ENCODE measurements at places on chromosomes 3 and 15. TPM values are rescaled to one million over a fixed set of nuclear protein-coding genes. Genes with fewer than 3 reads are reported as not detected.

C3orf22 gene
- not detected for polyA plus RNA-seq

- no peak for DNase-seq
Measured at GRCh38 chr3:4460334-4460733, 6.7 kb downstream of the SUMF1 start.

STRIT1 gene
- not detected for polyA plus RNA-seq

RPL4 gene
- polyA plus RNA-seq = 758 TPM

- no peak for DNase-seq
Measured at GRCh38 chr15:68552344-68552743, 26.4 kb upstream of the CORO2B start.

DNA sequence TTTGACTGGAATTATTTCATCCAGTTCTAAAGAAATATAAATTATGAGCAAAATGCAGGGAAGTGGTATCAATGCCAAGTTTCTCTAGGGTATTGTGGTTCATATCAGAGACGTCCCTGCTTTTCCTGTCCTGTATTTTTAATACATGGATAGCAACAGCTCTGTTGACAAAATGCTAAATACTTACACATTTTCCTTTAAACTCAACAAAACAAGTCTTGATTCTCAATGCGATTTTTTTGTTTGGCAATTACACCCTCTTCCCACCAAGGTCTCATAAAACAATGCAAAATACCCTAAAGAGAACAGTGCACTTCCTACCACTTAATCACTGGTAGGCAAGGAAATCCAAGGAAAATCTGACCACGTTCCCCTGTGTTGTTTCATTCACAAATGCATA lies 120.0 kb downstream of the DUT start:
- no peak for DNase-seq

DNA sequence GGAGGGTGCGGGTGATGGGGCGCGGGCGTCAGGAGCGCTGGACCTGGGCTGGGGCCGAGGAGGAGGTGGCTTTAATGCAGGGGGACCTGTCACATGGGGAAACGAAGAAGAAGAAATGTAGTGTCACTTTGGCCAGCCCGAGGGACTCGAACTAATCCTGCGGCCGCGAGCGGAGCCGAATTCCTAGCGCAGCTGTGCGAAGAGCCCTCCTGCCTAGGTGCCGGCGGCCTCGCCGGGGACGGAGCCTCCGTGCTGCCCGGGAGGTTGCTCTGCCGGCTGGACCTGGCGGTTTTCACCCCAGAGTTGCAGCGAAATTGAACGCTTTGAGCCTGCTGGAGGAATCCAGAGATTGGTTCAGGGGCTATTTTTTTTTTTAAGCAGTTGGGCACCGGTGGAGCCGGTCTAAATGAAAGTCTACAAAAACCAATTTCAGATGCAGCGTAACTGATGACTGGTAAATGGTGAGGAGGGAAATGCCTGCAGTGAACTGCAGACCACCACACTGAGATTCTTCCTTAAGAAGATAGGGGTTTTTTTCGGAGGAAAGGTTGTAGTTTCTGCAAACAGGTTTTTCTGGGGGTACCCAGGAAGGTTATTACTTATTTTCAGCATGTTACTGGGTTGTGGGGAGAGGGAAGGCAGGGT lies 662 bp downstream of the TMEM108 start:
- DNase-seq = peak; percentile 41

EOMES gene
- polyA plus RNA-seq = 0.39 TPM

GRCh38 chr15:35000511-35000910 lies 12.4 kb upstream of the ZNF770 start:
- no peak for DNase-seq

DNA sequence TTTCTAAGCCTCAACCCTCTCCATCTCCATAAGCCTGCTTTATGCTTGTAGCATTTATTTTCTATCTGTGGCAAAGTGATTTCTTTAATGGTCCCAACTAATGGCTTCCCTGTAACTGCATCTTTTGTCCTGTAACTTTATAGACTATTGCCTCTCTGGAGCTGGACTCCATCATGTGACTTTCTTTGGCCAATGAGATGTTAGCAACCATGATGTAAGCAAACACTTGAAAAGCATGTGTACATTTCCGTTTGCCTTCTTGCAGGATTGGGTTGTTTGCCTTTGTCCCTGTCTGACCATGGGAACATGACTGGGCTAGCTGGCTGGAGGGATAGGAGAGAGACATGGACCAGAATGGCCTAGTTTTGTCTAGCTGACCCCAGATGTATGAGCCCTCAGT lies 106.0 kb upstream of the LRIG1 start:
- no peak for DNase-seq

CGNL1 gene
- 11.4 TPM for polyA plus RNA-seq

NR2E3 gene
- polyA plus RNA-seq = 0.36 TPM

DNA sequence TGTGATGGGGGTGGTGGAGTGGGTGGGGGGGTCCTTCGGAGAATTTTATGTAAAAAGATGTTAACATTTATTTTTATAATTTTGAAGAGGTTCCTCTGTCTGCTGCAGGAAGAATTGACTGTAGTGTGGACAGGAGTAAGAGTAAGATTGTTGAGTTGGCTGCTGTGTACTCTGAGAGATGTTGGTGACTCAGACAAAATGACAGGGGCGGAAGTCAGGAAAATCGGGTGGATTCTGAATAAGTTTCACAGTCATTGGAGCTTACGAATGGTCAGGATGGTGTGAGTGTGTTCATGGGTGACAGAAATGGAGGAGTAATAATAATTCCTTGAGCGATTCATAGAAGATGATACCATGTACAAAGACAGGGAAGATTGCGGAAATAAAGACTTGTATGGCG lies 420.0 kb downstream of the ROBO2 start:
- DNase-seq = no peak

- DNase-seq = peak; percentile 22
Measured at GRCh38 chr3:27467545-27467944, 16.6 kb downstream of the SLC4A7 start.

TMC3 gene
- polyA plus RNA-seq = 0.19 TPM

TUBGCP4 gene
- 9.5 TPM for polyA plus RNA-seq

- no peak for DNase-seq
Measured at GRCh38 chr3:127829537-127829936, 7.2 kb upstream of the MGLL start.

DNA sequence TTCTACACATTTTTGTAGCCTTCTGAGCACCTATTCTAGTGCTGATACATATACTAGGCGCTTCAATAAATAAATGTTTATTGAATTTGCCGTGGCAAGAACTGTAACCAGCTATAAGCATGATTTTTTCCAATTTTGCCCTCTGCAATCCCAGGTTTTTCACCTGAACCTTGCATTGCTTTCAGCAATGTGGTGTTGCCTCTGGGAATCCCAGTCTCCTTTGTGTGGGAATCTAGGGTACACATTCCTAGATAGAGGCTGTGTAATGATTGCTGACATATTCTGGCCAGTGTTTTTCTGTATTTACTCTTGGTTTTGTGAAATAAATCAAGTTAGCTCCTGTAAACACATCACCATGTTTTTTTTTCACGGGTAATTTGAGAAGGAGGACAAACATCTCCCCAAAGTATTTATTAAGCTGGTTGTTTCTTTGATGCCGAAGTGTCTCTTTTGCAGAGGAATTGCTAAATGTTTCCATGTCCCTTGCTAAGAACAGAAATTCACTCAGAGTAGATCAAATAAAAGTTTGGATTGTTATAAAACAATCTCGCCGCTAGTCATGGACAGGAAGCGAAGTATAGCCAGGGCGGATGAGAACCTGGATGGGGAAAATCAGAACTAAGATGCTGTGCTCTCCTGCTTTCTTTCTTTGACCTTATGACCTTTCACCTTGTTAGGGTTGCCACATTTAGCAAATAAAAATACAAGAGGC lies 1.2 kb downstream of the CFAP91 start:
- DNase-seq = no peak

SLC9C1 gene
- 0.30 TPM for polyA plus RNA-seq

- DNase-seq = no peak
Measured at GRCh38 chr3:33174095-33174494, 44.5 kb downstream of the SUSD5 start.

DNA sequence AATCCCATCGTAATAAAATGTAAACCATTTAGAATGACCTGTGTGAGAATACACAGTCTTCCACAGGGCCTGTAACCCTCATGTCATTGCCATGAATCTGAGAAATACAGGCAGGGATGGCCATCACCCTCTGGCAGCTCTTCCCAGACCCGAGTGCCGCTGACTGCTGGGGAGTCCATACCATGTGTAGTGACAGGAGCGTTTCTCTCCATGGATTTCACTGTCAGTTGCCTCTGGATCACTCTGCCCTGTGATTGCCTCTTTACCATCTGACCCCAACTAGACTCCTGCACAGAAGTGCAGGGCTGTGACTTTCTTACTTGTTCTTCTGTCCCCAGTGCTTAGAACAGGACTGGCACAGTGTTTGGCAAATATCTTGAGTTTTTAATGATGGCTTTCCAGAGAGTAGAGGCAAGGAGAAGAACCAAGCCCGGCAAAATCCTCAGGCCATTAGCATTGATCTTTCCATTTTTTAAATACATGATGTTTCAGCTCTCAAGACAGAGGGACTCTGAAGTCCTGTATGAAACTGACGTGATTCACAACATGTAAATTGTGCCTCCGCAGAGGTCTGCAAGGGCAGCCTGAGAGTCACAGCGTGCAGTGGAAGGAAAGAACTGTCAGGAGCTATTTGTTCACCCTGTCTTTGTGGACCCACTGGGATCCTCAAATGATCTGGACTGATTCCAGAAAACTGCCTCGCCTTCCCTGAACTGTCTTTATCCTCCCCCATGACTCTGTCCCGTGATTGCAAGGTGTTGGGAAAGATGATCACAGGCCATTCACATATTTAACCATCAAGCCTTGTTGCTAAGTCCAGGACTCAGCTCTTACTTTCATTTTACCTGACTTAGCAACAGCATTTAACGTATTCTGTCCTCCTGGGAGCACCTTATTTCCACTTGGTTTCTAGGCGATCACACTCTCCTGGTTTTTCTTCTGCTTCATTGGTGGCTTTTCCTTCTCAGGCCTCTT lies 354.9 kb downstream of the EPHB1 start:
- DNase-seq = no peak

SERPINI2 gene
- polyA plus RNA-seq = not detected

ZNF35 gene
- 4.2 TPM for polyA plus RNA-seq

DNA sequence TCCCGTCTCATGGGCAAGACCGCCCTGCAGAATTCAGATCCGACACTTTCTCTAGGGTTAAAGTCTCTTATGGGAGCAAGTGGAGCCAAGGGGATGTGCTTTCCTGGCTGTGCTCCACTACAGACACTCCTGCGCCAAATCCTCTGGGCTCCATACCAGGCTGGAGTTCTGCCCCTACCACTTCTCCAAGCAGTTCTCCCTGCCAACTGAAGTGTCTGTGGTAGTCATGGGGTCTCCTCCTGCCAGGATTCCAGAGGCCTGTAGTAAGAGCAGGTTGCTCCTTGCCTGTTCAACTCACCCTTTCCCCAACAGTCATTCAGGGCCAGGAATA lies 403.2 kb downstream of the GRM7 start:
- no peak for DNase-seq

- no peak for DNase-seq
Measured at GRCh38 chr3:56845505-56845904, 43.8 kb upstream of the ARHGEF3 start.

DNA sequence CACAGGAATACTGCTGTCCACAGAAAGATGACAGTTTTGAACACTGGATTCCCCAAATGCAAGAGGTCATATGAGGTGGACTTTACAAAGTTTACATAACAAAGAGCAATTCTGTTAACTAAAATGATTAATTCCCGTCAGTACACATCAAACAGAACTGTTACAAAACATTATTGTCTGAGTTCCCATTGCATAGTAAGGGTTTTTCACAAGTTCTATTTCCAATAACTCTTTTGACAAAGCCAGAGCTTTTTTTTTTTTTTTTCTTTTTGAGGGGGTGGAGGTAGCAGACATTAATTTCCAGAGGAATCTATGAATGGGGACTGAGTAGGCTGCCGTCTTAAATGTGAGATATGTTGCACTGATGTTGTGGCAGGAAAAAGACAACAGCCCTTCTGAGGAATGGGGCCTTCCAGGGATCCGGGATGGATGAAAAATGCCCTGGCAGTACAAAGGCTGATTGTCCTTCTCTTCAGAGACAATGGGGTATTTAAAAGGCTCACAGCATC lies 178.1 kb upstream of the KBTBD8 start:
- no peak for DNase-seq

GRCh38 chr3:194098081-194098842 lies 37.7 kb upstream of the HES1 start:
- DNase-seq = no peak

ARRDC4 gene
- polyA plus RNA-seq = 13.3 TPM

DNA sequence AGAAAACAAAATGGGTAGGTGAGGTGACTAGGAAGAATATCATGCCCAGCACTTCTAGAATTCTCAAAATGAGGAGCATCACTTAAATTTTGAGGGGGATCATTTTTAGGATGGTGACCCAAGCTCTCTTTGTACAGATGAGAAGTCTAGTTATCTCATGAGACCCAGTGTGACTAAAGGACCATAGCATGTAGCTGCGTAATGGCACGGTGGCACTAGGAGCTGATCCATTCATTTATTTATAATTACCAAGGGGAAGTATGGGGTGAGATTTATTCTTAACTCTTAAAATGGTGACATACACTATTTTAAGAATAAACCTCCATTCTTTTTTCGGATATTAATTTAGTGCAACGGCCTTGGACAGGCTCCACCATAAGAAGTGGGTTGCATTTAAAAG lies 8.3 kb downstream of the IQGAP1 start:
- DNase-seq = no peak

NEDD4 gene
- 26.5 TPM for polyA plus RNA-seq

- DNase-seq = no peak
Measured at GRCh38 chr15:25900431-25900830, 37.3 kb upstream of the ATP10A start.

DNA sequence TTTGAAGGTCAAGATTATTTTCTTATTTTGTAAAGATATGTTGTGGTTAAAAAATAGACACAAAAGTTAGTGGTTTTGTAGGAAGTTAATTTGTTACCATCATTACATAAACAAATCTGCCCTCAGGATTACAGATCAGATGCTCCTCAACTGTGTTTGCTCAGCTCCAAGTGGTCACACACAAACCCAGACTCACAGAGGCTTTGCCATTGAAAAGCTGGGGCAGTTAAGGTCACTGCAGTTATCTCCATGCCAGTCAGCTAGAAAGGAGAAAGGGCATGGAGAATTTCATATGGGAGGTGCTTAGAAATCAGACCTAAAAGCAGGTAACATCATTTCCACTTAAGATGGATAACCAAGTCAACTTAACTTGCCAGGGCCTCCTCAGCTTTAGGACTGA lies 825.7 kb upstream of the GBE1 start:
- DNase-seq = peak; percentile 7
